ENCODE measurements at places on chromosomes 16 and 17. TPM values are rescaled to one million over a fixed set of nuclear protein-coding genes. Genes with fewer than 3 reads are reported as not detected.

- no peaks in the 10 kb centered on the region for H3K36me3 ChIP-seq
- H3K4me3 ChIP-seq: no peak overlapping the region
- no peak overlapping the region for H3K27ac ChIP-seq
- DNase-seq: no peak
These were observed 74.6 kb upstream of the TBC1D3K start for GRCh38 chr17:37849617-37849972.

DNA sequence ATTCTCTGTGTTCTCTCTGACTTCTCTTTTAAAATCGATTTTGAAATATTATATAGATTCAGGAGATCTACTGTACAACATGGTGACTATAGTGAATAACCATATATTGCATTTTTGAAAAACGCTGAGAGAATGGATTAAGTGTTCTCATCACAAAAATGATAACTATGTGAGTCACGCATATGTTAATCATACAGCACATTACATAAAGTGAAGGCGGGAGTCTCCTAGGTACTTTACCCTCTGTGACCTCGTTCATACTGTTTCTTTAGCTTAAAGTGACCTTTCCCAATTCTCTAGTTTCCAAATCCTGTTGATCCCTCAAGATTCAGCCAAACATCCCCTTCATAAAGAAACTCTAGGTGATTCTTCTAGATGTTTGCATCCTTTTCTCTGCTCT is 3.1 kb upstream of the KRTAP3-2 start:
- H3K4me1 ChIP-seq: no peaks in the 10 kb centered on the region
- H3K27ac ChIP-seq: no peak overlapping the region
- H3K4me3 ChIP-seq: no peak overlapping the region
- no peak for DNase-seq

GRCh38 chr16:31568577-31569359 is 41.1 kb downstream of the AHSP start:
- no peaks in the 10 kb centered on the region for H3K27me3 ChIP-seq
- no peak overlapping the region for H3K27ac ChIP-seq
- H3K4me3 ChIP-seq: peak overlapping the region; percentile 52
- H3K4me1 ChIP-seq: no peaks in the 10 kb centered on the region
- no peak for DNase-seq

- DNase-seq: peak; percentile 67
- no peaks in the 10 kb centered on the region for H3K27me3 ChIP-seq
- H3K27ac ChIP-seq: peak within 1 kb of the TSS; percentile 96
- peaks cover 5% of the 10 kb centered on the region for H3K4me1 ChIP-seq
These were observed at the start of gene RUSF1 for GRCh38 chr16:31507929-31508705. Gene RUSF1, minus strand, starts transcription at chr16:31508391. Its CDS starts 18 bp downstream, at chr16:31508373.

DNA sequence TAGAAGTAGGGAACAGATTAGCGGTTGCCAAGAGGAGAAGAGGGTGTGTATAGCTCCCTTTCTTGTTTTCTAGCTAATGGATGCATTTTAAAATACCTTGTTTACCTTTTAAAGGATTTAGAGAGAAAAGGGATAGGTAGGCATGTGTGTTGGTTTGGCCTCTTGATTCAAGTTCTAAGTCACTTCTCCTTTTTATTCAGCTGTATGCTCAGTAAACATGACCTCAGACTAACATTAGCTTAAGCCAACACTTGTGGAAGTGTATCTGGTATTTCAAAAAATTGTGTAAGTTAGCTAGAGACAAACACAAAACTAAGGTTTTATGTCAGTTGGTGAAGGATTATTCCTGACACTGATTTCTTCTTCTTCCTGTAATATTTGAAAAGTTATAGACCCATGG is 204.1 kb upstream of the NOG start:
- no peaks in the 10 kb centered on the region for H3K36me3 ChIP-seq
- H3K27me3 ChIP-seq: no peaks in the 10 kb centered on the region
- H3K27ac ChIP-seq: no peak overlapping the region

- peaks cover 99% of the 10 kb centered on the region for H3K36me3 ChIP-seq
- H3K27me3 ChIP-seq: no peaks in the 10 kb centered on the region
- DNase-seq: no peak
These were observed 13.6 kb downstream of the CTU2 start for GRCh38 chr16:88719933-88720296.

GRCh38 chr16:92431-93339 is 14.7 kb downstream of the MPG start:
- peak overlapping the region; percentile 66 for H3K27ac ChIP-seq
- no peak overlapping the region for H3K4me3 ChIP-seq
- H3K27me3 ChIP-seq: no peaks in the 10 kb centered on the region
- peaks cover 13% of the 10 kb centered on the region for H3K4me1 ChIP-seq
- no peak for DNase-seq

- peaks cover 10% of the 10 kb centered on the region for H3K36me3 ChIP-seq
- H3K27ac ChIP-seq: no peak overlapping the region
- no peaks in the 10 kb centered on the region for H3K27me3 ChIP-seq
- H3K4me3 ChIP-seq: no peak overlapping the region
These were observed 78.4 kb downstream of the ABCC1 start for GRCh38 chr16:16027728-16028310.

DNA sequence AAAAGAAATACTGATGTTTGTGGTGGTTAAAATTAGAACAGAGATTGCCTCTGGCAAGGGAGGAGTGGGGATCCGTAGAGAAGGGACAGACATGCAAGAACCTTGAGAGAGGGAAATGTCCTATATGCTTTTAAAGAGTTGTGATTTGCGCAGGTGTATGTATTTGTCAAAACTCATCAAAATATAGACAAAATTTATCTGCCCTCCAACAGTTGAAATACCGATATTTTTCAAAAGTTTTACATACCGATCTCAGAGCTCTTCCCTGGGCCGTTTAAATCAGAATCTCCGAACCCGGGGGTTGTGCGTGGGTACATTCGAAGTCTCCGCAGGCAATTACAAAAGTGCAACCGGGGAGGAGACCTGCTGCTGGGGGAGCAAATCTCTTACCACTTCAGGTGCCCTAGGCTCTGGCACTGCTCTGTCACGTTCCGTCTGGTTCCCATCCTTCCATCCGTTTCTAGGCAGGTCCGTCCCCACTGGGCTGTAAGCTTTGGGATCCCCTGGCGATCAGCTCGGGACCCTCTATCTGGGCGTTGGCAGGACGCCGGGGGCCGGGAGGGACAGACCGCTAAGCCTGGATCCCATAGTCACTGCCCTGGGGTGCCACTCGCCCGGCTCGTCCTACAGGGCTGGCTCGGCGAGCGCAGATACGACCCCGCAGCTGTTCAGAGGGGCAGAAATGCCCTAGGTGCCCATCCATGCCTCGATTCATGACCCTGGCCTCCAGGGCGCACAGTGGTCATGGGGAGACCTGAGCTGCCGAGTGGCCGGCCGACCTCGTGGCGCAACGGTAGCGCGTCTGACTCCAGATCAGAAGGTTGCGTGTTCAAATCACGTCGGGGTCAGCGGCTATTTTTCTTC is 4.2 kb downstream of the BORCS6 start:
- H3K4me3 ChIP-seq: peak overlapping the region; percentile 75
- H3K27ac ChIP-seq: peak overlapping the region; percentile 88

GRCh38 chr17:42517516-42517915 is 18.5 kb upstream of the NAGLU start:
- peaks cover 53% of the 10 kb centered on the region for H3K4me1 ChIP-seq
- peak; percentile 95 for DNase-seq
- H3K27me3 ChIP-seq: no peaks in the 10 kb centered on the region
- H3K4me3 ChIP-seq: no peak overlapping the region
- peaks cover 26% of the 10 kb centered on the region for H3K36me3 ChIP-seq

GRCh38 chr16:55701442-55702319 is 45.9 kb downstream of the SLC6A2 start:
- no peak overlapping the region for H3K27ac ChIP-seq
- no peaks in the 10 kb centered on the region for H3K27me3 ChIP-seq
- H3K36me3 ChIP-seq: no peaks in the 10 kb centered on the region
- no peaks in the 10 kb centered on the region for H3K4me1 ChIP-seq
- no peak overlapping the region for H3K4me3 ChIP-seq

- no peak overlapping the region for H3K27ac ChIP-seq
- no peaks in the 10 kb centered on the region for H3K36me3 ChIP-seq
These were observed 39.2 kb downstream of the NT5M start for GRCh38 chr17:17342242-17342945.

DNA sequence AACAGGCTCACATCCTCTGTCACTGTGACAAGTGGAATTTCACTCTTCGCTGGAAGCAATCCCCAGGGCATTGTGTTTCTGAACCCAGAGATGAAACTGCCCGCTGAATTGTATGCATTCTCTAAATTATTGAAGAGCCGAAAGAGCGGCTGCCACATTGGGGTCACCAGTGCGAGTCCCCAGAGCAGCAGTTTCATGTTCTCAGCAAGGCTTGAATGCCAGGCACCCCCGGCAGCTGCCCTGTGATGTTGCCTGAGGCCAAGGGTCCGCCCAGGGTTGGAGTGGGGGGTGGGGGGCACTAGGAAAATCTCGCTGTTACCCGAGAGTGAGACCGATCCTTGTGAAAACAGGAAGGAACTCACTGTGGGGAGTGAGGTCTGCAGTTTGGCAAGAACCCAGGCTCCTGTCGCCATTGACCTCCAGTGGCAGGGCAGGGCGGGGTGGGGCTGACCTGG is 20.7 kb upstream of the BCAR1 start:
- no peak for DNase-seq
- H3K4me3 ChIP-seq: no peak overlapping the region
- H3K4me1 ChIP-seq: peaks cover 6% of the 10 kb centered on the region
- no peaks in the 10 kb centered on the region for H3K27me3 ChIP-seq

- H3K4me1 ChIP-seq: peaks cover 5% of the 10 kb centered on the region
- no peak overlapping the region for H3K4me3 ChIP-seq
- no peaks in the 10 kb centered on the region for H3K27me3 ChIP-seq
These were observed 14.6 kb upstream of the CSNK1D start for GRCh38 chr17:82287868-82288801.

DNA sequence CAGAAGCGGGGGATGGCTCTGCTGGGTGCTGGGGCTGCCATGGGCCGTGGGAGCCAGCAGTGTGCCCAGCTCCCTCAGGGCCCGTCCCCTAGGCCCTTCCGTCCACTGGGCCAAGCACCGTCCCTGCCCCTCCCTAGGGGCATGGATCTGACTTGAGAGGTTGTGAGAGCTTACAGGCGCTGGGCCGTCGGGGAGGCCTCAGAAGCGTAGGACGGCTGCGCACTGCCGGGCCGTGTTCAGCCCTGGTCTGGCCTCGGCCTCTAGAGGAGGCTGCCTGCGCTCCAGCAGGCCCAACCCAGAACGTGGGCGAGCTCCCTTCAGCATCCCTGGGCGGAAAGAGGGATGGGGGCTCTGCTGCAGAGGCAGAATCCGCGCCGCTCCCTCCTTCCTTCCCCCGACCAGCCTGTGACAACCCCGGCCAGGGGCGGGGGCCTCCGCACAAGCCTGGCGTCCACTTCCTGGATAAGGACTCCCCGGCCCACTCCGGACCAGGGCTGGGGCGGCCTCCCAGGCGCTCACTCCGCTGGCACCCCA is 685 bp upstream of the MPG start:
- H3K4me3 ChIP-seq: peak overlapping the region; percentile 69
- no peaks in the 10 kb centered on the region for H3K27me3 ChIP-seq
- H3K27ac ChIP-seq: peak overlapping the region; percentile 97

- H3K4me1 ChIP-seq: no peaks in the 10 kb centered on the region
- peaks cover 44% of the 10 kb centered on the region for H3K36me3 ChIP-seq
- H3K27me3 ChIP-seq: no peaks in the 10 kb centered on the region
- H3K4me3 ChIP-seq: no peak overlapping the region
These were observed 23.5 kb upstream of the DHRS13 start for GRCh38 chr17:28926366-28926765.

DNA sequence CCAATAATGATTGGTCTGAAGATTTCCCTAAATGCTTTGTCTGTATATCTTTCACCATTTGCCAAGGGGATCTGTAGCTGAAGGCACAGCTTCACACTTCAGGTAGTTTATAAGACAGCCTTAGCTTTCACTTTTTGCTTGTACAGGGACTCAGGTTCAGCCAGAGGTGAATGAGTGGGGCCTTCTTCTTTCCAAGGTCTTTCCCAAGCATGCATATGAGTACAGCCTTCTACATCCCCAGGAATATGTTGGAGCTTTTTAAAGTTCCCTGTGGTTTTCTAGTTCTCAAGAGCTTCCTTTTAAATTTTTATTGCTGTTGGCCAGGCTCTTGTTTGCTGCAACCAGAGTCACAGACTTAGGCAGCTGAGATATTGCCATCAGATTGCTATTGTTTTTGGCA is 17.9 kb upstream of the SPDYE4 start:
- peaks cover 6% of the 10 kb centered on the region for H3K4me1 ChIP-seq
- H3K36me3 ChIP-seq: no peaks in the 10 kb centered on the region
- no peak for DNase-seq

DNA sequence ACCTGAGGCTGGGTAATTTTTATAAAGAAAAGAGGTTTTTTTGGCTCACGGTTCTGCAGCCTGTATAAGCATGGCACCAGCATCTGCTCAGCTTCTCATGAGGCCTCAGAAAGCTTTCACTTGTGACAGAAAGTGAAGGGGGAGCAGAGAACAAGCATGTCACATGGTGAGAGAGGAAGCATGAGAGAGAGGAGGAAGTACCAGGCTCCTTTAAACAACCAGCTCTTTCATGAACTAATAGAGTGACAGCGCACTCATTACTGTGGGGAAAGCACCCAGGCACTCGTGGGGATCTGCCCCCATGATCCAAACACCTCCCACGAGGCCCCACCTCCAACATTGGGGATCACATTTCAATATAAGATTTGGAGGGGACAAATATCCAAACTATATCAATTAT is 86.8 kb downstream of the USP32 start:
- DNase-seq: no peak
- H3K36me3 ChIP-seq: no peaks in the 10 kb centered on the region
- no peaks in the 10 kb centered on the region for H3K4me1 ChIP-seq
- H3K27me3 ChIP-seq: no peaks in the 10 kb centered on the region
- H3K4me3 ChIP-seq: no peak overlapping the region
- no peak overlapping the region for H3K27ac ChIP-seq

- H3K27ac ChIP-seq: no peak overlapping the region
- no peaks in the 10 kb centered on the region for H3K36me3 ChIP-seq
- no peak overlapping the region for H3K4me3 ChIP-seq
- H3K27me3 ChIP-seq: no peaks in the 10 kb centered on the region
- no peaks in the 10 kb centered on the region for H3K4me1 ChIP-seq
- no peak for DNase-seq
These were observed 1386.4 kb downstream of the CDH11 start for GRCh38 chr16:63735456-63735855.

DNA sequence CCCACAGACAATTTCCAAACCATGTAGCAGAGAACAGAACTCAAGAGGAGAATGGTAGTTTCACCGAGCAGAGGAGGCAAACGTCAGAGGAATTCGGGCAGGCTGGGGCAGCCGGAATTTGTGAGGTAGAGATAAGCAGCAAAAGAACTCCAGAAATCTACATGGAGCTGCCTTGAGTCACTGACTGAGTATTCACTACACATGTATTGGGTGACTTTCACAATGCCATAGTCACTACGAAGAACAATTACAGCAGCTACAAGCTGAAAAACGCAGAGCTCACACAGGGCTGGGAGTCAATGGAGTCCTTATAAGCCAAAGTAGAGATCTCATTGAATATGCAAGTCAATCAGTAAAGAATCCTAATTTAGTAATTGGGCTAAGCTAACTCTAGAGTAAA is 13.4 kb downstream of the CMC2 start:
- no peaks in the 10 kb centered on the region for H3K27me3 ChIP-seq
- H3K4me1 ChIP-seq: no peaks in the 10 kb centered on the region
- peak; percentile 69 for DNase-seq
- H3K4me3 ChIP-seq: peak overlapping the region; percentile 21
- no peaks in the 10 kb centered on the region for H3K36me3 ChIP-seq
- H3K27ac ChIP-seq: peak overlapping the region; percentile 33

- H3K27me3 ChIP-seq: no peaks in the 10 kb centered on the region
- H3K4me3 ChIP-seq: no peak overlapping the region
- no peak for DNase-seq
- no peaks in the 10 kb centered on the region for H3K4me1 ChIP-seq
These were observed 93.3 kb downstream of the ASIC2 start for GRCh38 chr17:33199571-33200510.

GGT6 gene
- total RNA-seq: not detected

LPO gene
- not detected for total RNA-seq

CCL5 gene
- 43.2 TPM for total RNA-seq

SPNS1 gene
- 59.3 TPM for total RNA-seq

CSH2 gene
- total RNA-seq: not detected

BICDL2 gene
- total RNA-seq: not detected

LDHD gene
- total RNA-seq: 7.5 TPM

TP53 gene
- total RNA-seq: 48.0 TPM

KCNJ2 gene
- 7.5 TPM for total RNA-seq

CCL8 gene
- not detected for total RNA-seq
